ENCODE measurements at places on chromosomes 11 and 22. TPM values are rescaled to one million over a fixed set of nuclear protein-coding genes. Genes with fewer than 3 reads are reported as not detected.

DNA sequence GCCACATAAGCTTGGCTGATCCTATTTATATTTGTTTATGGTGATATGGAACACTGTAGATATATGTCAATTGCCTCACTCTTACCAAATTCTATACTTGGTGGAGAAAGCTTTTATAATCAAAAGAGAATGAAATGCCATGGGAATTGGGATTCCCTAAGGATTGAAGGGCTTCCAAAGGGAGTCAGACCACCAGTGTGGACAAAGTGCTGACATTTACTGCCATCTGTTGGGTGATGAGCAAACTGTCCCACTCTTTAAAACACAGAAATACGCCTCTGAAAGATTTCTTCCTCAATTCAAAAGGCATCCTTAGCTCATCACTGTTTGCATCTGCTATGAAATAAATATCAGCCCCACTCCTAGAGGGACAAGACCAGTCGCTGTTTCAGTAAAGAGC lies 7.1 kb downstream of the SLC1A2 start:
- H3K4me1 ChIP-seq: no peaks in the 10 kb centered on the region
- peaks cover 7% of the 10 kb centered on the region for H3K27me3 ChIP-seq
- H3K27ac ChIP-seq: no peak overlapping the region
- peak; percentile 3 for DNase-seq

The DDIAS gene
- 0.26 TPM for total RNA-seq

GRCh38 chr11:129853518-129854231 lies 38.0 kb downstream of the TMEM45B start:
- peak; percentile 56 for DNase-seq
- H3K36me3 ChIP-seq: no peaks in the 10 kb centered on the region
- peaks cover 6% of the 10 kb centered on the region for H3K27me3 ChIP-seq
- no peak overlapping the region for H3K27ac ChIP-seq
- H3K4me3 ChIP-seq: no peak overlapping the region

The GAS2 gene
- 0.77 TPM for total RNA-seq

The P2RY6 gene
- total RNA-seq: 0.26 TPM

The TESMIN gene
- 2.0 TPM for total RNA-seq

The OR2AT4 gene
- total RNA-seq: not detected

GRCh38 chr11:44754876-44755555 lies 28.3 kb downstream of the TSPAN18 start:
- DNase-seq: no peak
- H3K36me3 ChIP-seq: no peaks in the 10 kb centered on the region
- H3K4me3 ChIP-seq: no peak overlapping the region

DNA sequence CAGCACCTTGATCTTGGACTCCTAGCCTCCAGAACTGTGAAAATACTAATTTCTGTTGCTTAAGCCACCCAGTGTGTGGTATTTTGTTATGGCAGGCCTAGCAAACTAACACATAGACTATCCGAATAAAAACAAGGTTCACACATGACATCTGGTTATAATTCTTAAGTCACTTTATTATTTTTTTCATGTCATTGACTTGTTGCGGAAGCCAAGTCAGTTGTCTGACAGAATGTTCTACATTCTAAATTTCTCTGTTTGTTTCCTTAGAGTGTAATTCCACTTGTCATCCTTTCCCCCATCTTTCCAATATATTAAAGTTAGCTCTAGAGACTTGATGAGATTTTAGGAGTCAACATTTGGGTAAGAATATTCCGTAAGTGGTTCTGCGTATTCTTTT lies 40.6 kb downstream of the RAB30 start:
- no peak overlapping the region for H3K27ac ChIP-seq
- H3K27me3 ChIP-seq: no peaks in the 10 kb centered on the region

DNA sequence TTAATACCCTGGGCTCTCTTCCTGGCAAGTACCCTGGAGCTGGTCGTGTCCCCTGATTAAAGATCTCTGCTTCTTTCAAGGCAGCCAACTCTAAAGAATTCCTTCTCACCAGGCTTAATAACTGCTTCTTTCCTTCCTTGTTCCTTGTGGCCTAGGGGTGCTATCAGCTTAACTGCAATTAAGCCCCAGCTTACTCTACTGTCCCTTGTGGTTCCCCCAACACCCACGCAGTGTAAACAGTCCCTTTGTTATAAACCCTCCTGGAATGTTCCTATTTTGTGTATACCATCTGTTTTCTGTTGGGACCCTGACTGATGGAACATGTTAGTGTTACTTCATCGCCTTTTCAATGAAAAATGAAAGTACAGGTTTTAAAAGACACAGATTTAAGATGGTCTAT lies 126.4 kb upstream of the KIRREL3 start:
- H3K4me3 ChIP-seq: no peak overlapping the region
- no peaks in the 10 kb centered on the region for H3K4me1 ChIP-seq
- no peak for DNase-seq
- no peaks in the 10 kb centered on the region for H3K36me3 ChIP-seq
- no peak overlapping the region for H3K27ac ChIP-seq

The ART1 gene
- total RNA-seq: not detected

The MRGPRF gene
- total RNA-seq: 84.2 TPM

GRCh38 chr11:71342116-71342515 lies 89.7 kb upstream of the SHANK2 start:
- H3K4me1 ChIP-seq: peaks cover 5% of the 10 kb centered on the region
- H3K27ac ChIP-seq: no peak overlapping the region
- H3K4me3 ChIP-seq: no peak overlapping the region
- no peaks in the 10 kb centered on the region for H3K36me3 ChIP-seq

GRCh38 chr11:102487214-102487613 lies 34.6 kb upstream of the TMEM123 start:
- DNase-seq: no peak
- H3K36me3 ChIP-seq: no peaks in the 10 kb centered on the region
- H3K27me3 ChIP-seq: no peaks in the 10 kb centered on the region

GRCh38 chr11:9022961-9023680 lies 19.3 kb upstream of the NRIP3 start:
- H3K36me3 ChIP-seq: no peaks in the 10 kb centered on the region
- H3K27ac ChIP-seq: no peak overlapping the region
- no peak for DNase-seq
- H3K27me3 ChIP-seq: no peaks in the 10 kb centered on the region
- H3K4me3 ChIP-seq: no peak overlapping the region

DNA sequence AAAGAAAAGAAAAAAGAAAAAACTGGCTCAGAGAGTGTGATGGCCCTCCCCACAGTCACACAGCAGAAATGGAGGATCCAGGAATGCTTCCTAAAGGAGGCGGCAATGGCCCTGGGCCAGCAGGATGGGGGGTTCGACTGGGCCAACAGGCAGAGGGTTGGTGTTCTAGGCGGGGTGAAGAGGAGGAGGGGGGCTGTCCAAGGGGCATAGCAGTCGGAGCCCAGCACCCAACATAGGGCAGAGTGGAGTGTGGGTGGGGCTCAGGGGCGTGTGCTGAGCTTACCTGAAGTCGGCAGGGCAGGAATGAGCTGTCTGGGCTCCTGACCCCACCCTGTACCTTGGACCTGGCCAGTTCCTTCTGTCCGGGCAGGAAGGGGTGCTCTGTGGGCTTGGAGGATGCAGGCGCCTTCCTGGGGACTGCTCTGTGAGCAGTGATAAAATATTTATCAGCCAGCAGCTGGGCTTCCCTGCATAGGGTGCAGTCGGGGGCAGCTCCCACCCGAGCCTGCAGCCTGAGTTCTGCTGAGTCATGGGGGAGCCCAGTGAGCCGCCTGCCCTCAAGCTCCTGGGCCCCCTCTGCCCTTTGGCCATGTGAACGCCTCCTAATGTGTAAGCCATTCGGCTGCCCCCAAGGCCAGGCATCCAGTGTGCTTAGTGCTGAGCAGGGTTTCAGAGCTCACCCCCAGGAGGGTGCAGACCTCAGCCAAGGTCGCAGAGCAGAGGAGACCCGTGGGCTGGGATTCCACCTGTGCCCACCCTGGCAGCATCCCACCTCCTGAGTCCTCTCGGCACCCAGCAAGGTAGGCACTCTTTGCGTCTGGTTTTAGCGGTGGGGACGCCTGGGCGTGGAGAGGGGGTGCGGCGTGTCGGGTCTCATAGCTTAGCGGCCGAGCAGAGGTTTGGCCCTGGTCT lies 25.3 kb upstream of the PRR5 start:
- H3K27me3 ChIP-seq: no peaks in the 10 kb centered on the region
- H3K4me1 ChIP-seq: no peaks in the 10 kb centered on the region
- DNase-seq: no peak
- H3K36me3 ChIP-seq: no peaks in the 10 kb centered on the region

The RANBP1 gene
- total RNA-seq: 87.8 TPM

The OR2AG2 gene
- under 0.01 TPM for total RNA-seq

- peaks cover 16% of the 10 kb centered on the region for H3K4me1 ChIP-seq
- no peaks in the 10 kb centered on the region for H3K27me3 ChIP-seq
- H3K36me3 ChIP-seq: no peaks in the 10 kb centered on the region
- no peak overlapping the region for H3K27ac ChIP-seq
- DNase-seq: no peak
- no peak overlapping the region for H3K4me3 ChIP-seq
Measured at GRCh38 chr22:36453855-36454378, 27.5 kb downstream of the TXN2 start.

DNA sequence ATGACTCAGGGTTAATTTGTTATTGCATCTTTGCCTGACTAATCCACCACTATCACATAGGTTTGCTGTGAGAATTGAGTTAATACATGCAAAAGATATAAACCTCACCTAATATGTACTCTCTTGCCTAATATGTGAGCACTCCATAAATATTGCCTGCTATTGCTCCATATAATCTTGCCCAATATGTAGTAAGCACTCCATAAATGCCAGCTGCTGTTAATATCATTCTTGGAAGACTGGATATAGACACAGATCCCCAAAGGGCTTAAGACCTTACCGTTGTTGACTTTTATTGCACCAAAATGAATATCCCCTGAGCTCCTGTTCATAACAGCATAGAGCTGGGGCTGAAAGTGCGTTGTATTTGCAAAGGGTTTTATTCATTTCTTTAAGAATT lies 27.0 kb upstream of the LRRC55 start:
- H3K4me1 ChIP-seq: no peaks in the 10 kb centered on the region
- DNase-seq: peak; percentile 7
- H3K27me3 ChIP-seq: no peaks in the 10 kb centered on the region
- H3K36me3 ChIP-seq: no peaks in the 10 kb centered on the region
- no peak overlapping the region for H3K27ac ChIP-seq

The RIC3 gene
- not detected for total RNA-seq

- peak overlapping the region; percentile 97 for H3K27ac ChIP-seq
- no peaks in the 10 kb centered on the region for H3K27me3 ChIP-seq
- no peaks in the 10 kb centered on the region for H3K36me3 ChIP-seq
- peak; percentile 94 for DNase-seq
Measured at GRCh38 chr11:6319704-6320410, 444 bp downstream of the CAVIN3 start.

GRCh38 chr11:14503023-14503422 lies 3.4 kb upstream of the COPB1 start:
- H3K27me3 ChIP-seq: no peaks in the 10 kb centered on the region
- no peaks in the 10 kb centered on the region for H3K4me1 ChIP-seq
- peaks cover 8% of the 10 kb centered on the region for H3K36me3 ChIP-seq

GRCh38 chr11:129414144-129414872 lies 38.7 kb downstream of the BARX2 start:
- H3K4me3 ChIP-seq: no peak overlapping the region
- no peaks in the 10 kb centered on the region for H3K4me1 ChIP-seq
- H3K27me3 ChIP-seq: no peaks in the 10 kb centered on the region
- no peak for DNase-seq
- no peaks in the 10 kb centered on the region for H3K36me3 ChIP-seq
- no peak overlapping the region for H3K27ac ChIP-seq

DNA sequence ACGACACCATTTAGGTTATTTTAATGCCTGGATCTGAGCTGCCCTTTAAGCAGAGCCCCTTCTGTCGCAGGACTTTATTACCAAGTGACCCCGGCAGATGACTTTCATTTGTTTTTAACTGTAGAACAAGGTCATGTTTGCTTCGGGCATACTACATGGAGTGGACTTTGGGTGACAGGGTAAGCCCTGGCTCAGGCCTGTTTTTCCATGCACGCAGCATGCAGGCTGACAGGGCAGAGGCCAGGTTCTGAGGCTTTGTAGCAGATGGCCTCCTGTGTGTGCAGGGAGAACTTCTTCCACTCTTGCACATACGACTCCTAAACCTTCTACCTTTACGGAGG lies 50.5 kb downstream of the SNX19 start:
- peaks cover 2% of the 10 kb centered on the region for H3K36me3 ChIP-seq
- no peak overlapping the region for H3K4me3 ChIP-seq
- no peak for DNase-seq
- H3K27me3 ChIP-seq: no peaks in the 10 kb centered on the region
- no peaks in the 10 kb centered on the region for H3K4me1 ChIP-seq

GRCh38 chr11:57556041-57556440 lies 11.4 kb downstream of the UBE2L6 start:
- H3K27ac ChIP-seq: no peak overlapping the region
- H3K27me3 ChIP-seq: no peaks in the 10 kb centered on the region
- H3K36me3 ChIP-seq: peaks cover 21% of the 10 kb centered on the region

DNA sequence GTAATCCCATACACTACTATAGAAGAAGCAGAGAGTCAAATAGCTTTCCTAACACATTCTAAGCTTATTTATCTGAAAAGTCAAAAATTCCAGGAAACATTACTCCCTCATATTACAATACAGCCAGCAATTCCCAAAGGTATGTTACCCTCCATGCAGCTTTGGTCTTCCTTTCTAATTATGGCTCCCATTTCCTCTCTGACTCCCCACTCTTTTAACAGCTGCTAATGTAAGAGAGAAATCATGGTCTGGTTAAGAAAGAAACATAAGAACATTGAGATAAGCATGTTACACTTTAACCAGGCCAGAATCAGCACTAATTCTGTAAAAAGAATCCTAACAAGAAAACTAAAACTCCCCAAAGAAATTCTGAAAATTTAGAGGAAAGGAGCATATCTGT lies 6.8 kb downstream of the PPP2R1B start:
- peaks cover 2% of the 10 kb centered on the region for H3K4me1 ChIP-seq
- H3K36me3 ChIP-seq: peaks cover 7% of the 10 kb centered on the region
- H3K4me3 ChIP-seq: no peak overlapping the region
- no peaks in the 10 kb centered on the region for H3K27me3 ChIP-seq

DNA sequence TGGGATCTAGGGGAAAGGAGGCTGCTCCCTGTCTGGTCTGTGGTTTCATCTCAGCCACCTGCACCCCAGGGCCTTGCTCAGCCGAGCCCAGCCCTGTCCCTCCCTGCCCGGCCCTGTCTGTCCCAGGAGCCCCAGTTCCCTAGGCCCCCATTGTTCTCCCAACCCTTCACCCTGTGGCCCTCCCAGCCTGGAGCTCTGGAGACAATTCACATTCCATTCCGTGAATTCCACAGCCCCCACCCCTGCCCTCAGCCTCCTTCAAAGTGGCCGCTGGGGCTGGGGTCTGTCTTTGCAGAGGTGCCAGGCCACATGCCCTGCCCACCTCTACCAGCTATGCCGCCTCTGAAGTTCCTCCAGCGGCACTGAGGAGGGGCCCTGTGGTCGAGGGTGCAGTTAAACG lies 77.9 kb upstream of the WNT11 start:
- no peak for DNase-seq
- H3K27ac ChIP-seq: no peak overlapping the region
- H3K27me3 ChIP-seq: no peaks in the 10 kb centered on the region

The INPPL1 gene
- 62.9 TPM for total RNA-seq

The PNPLA5 gene
- under 0.01 TPM for total RNA-seq

All from fibroblast of lung (primary cell).